ENCODE measurements at places on chromosomes 7 and 10.

DNA sequence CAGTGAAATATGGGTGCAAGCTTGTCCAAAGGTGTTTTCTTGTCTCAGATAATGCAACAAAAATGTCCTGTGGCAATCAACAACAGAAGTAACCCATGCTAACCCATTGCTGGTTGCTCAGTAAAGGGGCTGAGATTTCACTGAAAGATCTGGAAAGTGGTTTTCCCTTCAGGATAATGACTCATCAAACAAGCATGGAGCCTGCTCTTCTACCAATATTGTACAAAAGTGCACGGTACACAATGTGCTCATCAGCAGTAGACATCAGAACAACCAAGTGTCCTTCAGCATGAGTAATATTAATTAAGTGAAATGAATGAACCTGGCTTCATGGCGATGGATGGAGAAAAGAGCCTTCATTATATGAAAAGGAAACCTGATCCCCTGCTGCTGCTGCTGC is 287.1 kb upstream of the NEBL start:
- DNase-seq = no peak

DNA sequence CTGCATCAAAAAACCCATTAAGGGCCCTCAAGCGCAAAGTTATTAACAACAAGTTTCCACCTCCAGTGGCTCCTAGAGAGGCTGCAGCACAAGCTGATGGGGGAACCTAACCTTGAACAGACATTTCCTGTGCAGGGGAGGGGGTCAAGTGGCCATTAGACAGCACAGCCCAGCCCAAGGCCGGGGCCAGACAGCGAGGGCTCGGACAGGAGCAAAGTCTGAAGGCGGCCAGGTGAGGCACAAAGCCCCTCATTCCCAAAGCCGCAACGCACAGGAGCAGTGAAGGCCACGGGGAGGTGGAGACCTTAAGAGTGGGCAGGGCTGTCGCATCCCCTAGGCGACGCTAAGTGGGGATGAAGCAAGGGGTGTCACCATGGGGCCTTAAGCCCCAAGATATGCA is 73.2 kb upstream of the ZNF746 start:
- no peak for DNase-seq

DNA sequence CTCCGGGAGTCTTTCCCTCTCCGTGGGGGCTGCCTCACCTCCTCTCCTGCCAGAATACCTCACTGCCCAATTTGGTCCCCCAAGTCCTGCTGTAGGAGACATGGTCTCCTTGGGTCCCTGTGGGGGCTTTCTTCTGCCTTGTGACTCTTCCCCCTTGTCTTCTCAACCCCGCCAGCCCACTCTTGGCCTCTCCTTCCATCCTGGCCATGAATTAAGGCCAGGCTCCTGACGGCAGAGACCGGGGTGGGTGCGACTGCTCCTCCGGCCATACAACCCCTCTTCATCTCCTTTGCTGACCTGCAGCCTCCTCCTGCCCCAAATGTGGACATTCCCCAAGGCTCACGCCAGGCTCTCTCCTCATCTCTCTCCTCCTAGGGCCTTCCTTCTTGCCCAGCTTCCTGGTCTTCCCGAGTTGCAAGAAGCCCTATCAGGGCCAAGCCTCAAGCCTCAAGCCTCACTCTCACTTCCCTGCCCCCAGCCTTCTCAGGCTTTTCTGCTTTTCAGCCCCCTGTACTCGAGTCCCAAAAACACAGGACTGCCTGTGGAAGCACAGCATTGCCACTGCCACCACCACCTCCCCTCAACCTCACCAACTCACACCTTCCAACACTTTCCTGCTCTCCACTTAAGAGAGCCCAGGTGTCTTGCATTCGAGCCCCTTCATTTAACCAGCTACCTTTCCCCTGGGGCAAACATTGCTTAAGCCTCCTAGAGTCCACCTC is 1.3 kb downstream of the PNLIPRP2 start:
- DNase-seq = no peak

- no peak for DNase-seq
These were observed 27.4 kb downstream of the LAMB4 start for GRCh38 chr7:108102671-108103312.

DNA sequence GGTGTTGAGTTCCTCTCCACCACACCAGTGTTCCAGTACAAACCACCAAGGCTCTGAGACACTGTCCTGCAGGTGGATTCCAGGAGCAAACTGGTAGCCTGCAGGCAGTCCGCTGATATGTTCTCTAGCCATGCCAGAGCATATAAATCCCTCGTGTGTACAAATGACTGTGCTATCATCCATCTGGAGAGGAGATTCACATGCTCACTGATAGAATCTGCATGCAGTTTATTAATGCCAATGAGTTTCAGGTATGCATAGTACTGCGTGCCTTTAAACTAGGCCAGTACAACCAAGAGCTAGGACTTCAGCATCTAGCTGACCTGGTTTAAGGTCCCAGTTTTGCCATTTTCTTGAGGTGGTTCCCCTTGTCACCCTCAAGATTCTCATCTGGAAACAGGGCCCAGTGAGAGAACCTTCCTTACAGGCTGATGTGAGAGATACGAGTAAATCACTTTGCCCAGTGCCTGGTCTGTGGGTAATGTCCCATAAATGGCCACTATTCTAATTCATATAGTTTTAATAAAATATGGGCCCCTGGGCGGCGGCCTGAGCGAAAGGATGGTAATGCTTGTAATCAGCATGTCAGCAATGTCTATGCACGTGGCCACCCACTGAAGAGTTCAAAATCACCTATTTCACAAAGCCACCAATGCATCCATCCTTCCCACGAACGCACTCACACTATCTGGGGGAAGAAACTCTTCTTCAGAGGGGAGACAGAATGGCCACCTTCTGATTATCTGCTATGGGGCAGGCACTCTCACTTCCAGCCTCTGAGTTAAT is 268.0 kb upstream of the ZMIZ1 start:
- no peak for DNase-seq

DNA sequence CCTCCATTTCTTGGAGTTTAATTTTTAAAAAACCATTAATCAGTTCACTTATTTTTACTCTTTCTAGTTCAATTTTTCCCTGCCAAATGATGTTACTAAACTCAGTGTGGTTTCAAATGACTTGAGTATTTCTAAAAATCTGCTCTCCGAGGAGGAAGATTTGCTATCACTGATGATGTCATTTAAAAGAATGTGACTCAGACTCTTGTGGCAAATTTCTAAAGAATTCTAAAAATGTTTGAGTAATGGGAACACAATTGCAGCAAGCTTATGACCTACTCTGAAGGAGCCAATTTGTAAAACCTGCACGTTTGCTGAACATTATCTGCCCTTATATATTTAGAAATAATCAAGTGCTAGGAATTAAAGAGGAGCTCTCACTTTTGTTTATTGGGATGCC is 88.6 kb downstream of the SPAG6 start:
- no peak for DNase-seq

DNA sequence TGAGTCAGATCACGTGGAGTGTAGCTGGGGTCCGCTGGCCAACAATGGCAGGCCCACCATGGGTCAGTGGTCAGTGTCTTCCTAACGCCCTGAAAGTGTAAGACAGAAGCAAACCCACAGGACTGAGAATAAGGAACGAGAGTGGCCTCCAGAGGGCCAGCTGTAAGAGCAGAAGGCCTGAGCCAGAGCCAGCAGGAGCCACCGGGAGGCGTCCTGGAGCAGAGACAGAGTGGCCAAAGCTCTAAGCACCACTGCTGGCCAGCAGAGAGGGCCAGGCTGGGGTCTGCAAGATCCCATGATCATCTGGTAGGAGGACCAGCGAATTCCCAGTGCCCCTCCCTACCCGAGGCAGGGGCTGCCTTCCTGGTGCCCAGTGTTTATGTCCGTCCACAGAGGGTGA is 9.2 kb downstream of the CCDC201 start:
- no peak for DNase-seq

GRCh38 chr7:34762764-34763163 is 104.7 kb downstream of the NPSR1 start:
- DNase-seq = no peak

- peak; percentile 32 for DNase-seq
These were observed 439 bp upstream of the EMX2 start for GRCh38 chr10:117541909-117542705.

DNA sequence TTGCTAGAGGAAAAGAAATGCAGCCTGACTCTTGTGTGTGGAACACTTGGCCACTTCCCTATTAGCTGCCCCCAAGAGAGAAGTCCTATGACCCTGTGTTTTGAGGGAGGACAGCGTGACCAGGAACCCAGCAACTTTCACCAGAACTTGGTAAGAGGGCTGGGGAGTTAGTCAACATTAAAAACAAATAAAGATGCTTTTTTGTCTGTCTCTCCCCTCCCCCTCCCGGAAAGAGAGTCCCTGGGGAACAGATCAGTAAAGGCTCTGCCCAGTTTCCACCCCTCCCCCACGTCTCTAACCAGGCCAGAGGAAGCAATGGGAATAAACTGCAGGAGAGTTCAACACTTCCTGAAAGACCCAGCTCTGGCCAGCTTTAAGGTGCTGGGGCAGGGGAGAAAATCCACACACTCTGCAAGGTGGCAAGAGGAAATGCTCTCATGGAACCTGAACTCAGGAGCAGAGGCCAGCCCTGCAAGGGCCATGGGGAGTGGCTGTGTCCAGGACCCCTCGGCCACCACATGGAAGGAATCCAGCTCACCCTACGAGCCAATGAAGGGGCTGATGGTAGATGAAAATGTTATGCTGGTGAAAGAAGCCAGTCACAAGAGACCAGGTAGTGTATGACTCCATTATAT is 21.5 kb downstream of the SH3PXD2A start:
- DNase-seq = no peak

DNA sequence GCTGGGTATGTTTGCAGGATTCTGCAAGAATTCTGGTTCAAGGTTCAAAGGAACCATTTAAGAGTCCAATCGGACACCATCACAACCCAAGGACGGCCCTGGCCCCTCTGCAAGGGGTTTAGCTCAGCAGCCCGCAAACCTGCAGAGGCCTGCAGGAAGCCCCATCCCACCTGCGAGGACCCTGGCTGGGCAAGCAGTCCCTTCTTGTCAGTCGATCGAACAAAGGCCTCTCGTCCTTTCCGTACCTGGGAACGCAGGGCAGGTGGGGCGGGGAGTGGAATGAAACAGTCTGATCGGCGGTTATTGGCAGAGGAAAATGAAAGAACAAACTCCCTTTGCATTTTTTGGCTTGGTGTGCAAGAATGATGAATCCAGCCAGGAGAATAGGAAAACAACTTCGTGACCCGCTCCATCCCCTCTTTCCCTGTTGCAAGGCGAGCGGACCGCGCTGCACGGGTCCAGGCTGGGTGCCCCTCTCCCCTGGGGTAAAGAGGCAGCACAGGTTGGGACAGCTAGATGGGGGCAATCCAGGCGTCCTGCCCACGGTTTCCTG is 73.7 kb downstream of the INSIG1 start:
- no peak for DNase-seq

- no peak for DNase-seq
These were observed 35.1 kb downstream of the BRAF start for GRCh38 chr7:140889645-140890044.

GRCh38 chr10:85604136-85604725 is 762.4 kb downstream of the GRID1 start:
- DNase-seq = no peak

- peak; percentile 12 for DNase-seq
These were observed 1.5 kb upstream of the NRP1 start for GRCh38 chr10:33335801-33336581.

- no peak for DNase-seq
These were observed 79.6 kb downstream of the ZFAND4 start for GRCh38 chr10:45592926-45593325.

DNA sequence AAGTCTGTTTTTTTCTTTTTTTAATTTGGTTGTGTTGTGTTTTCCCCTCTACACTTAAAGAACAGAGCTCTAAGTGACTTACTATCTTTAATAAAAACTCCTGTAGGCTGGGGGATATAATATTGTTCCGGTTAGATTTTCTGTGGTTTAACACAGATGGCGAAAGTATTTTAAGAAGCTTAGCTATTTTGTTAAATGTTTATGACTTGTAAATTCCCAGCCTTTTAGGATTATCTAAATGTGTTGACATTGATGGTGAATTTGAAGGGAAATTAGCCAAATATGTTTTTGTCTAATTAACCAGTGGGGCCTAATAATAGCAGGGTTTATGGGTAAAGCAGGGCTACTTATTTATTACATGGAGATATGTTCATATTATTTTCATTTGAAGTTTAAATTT is 538.5 kb downstream of the INHBA start:
- DNase-seq = no peak

DNA sequence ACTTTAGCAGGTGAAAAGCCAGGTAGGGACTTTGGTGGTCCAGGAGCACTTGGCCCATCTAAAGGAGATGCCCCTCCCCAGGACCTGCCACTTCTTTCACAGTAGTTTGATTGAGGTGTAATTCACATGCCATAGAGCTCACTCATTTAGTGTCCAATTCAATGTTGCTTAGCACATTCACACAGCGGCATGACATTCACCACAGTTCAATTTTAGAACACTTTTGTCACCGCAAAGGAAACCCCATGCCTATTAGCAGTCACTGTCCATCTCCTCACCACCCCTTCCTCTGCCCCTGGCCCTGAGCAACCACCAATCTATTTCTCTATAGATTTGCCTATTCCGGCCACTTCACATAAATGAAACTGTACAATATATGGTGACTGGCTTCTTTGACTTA is 211.6 kb upstream of the ZMIZ1 start:
- DNase-seq = no peak

- no peak for DNase-seq
These were observed 36.0 kb downstream of the KLF6 start for GRCh38 chr10:3749011-3749410.

- DNase-seq = no peak
These were observed 96.4 kb downstream of the CARD11 start for GRCh38 chr7:2947058-2947780.

- no peak for DNase-seq
These were observed 24.8 kb upstream of the FFAR4 start for GRCh38 chr10:93541402-93542357.

DNA sequence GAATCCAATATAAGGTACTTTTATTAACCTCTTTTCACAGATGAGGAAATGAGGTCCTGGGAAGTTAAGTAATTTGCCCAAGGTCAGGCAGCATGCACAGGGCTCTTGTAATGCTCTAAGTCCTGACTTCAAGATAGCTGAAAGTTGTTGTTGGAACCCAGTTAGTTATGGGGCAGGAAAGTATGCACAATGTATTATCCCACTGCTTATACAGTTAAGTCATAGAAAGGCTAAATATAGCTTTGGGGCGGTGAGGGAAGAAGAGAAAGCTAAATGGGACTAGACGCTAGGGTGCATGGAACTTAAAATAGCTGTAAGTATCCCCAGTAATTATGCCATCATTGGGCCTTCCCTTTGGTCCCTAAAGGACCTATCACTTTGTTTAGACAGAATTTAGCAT is 9.2 kb downstream of the GLCCI1 start:
- DNase-seq = no peak

- DNase-seq = peak; percentile 78
These were observed 117.2 kb upstream of the KLF6 start for GRCh38 chr10:3902054-3902808.

GRCh38 chr10:124092250-124092859 is 1.0 kb downstream of the CHST15 start:
- DNase-seq = peak; percentile 74

DNA sequence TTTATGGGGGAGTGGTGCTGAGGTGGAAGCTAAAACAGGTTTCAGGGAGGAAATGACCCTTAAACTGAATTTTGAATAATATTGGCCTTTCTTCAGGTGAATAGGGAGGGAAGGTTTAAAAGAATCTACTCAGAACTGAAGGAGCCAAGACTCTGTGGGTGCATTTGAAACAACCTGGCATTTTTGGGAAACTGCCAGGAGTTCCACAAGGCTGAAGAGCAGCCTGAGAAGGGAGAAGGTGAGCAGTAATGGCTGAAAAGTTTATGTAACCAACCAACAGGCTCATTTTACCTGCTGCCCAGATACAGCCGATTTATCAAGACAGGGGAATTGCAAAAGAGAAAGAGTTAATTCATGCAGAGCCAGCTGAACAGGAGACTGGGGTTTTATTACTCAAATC is 4.0 kb upstream of the PANK1 start:
- no peak for DNase-seq
